GM12864 (cell line): ENCODE measurements at places on chromosomes 11 and 22.
A peak's percentile ranks its signal among the peaks of the same experiment; 100 is the strongest.

DNA sequence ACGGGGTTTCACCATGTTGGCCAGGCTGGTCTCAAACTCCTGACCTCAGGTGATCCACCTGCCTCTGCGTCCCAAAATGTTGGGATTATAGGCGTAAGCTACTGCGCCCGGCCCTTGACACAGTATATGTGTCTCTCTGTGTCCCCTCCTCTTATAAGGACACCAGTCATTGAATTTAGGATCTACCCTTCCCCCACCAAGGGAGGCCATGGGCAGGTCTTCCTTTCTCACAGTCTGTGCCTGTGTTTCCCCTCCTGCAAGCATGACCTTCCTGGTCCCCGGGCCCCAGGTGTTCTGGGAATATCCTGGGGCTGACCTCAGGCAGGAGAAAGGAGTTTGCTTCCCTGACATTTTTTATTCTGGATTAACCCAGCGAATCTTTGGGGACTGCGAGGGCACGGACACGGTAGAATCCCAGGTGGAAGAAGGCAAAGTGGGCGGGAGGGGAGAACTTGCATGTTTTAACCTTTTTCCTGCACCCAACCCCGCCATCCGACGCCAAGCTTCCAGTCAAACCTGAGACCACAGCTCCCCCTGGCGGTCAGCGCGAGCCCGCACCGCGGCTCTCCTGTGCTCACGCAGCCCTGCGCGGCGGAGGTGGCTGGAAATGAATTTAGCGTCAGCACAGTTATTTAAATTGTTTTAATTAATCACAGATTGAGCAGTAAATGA is 42.1 kb upstream of the ISX start:
- DNase-seq: no peak

DNA sequence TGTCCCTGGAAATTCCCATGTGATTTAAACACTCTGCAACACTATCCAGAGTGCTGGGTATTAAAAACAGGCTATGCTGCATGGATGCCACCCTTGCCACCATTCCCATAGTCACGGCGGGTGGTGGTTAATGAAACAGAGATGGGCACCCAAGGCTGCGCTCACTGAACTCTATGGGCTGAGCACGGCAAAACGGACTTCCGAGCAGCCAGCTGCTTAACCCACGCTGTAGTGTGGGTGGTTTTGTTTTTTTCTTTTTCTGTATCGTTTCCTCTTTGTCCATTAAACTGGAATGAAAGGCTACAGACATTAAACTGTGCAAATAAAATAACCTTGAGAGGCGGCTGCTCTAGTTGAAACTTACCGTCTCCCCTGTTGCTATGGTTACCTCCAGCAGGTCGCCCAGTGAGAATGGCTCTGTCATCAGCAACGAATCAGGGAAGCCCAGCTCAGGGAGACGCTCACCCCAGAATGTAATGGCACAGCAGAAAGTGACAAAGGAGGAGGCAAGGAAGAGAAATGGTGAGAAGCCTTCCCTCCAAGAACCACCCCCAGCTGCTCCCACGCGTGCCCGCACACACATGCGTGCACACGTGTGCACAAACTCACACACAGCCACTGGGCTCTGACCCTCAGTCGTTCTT is 102.1 kb downstream of the C11orf91 start:
- DNase-seq: no peak

DNA sequence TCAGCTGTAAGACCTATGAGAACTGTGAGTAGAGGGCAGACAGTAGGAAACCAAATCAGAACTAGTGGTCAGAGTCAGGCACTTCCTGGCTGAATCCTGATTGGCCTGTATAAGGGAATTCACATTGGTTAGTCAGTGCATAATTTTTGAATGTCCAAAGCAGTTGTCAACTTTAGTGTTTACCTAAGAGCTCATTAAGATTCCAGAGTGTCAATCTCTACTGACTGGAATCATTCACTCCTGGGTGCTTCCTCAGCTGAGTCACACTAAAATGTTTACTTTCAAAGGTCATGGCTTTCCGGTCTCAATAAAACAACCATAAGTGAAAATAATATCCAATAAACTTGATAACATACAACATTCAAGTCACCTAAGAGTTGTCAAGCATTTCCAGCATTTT is 306.1 kb downstream of the C11orf87 start:
- no peak for DNase-seq

DNA sequence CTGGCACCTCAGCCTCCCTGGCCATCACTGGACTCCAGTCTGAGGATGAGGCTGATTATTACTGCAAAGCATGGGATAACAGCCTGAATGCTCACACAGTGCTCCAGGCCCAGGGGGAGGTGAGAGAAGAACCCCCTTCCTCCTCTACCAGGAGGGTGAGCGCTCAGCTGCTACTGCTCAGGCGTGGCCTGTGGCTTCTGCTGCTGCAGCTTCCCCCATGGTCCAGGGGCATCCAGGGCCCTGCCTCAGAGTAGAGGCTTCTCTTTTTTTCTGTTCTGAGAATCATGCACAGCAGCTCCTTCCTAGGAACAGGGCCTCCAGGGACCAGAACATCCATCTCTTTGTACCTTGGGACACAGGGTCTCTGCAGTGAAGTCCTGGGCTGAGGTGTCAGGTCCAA is 83.1 kb downstream of the VPREB1 start:
- DNase-seq: no peak

DNA sequence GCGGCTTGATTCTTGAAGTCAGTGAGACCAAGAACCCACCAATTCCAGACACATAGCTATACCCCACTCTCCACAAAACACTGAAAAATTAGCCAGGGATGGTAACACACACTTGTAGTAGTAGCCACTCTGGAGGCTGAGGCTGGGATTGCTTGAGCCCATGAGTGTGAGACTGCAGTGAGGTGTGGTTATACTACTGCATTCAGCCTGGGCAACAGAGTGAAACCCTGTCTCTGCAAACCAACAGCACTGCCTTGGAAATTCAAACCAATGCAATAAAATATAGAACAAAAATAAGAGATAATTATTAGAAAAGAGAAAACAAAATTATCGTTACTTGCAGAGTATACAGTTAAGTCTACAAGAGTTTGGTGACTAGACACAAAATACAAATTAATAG is 20.2 kb upstream of the PRDM10 start:
- DNase-seq: no peak

GRCh38 chr11:65945941-65946558 is 770 bp downstream of the TSGA10IP start:
- no peak for DNase-seq

DNA sequence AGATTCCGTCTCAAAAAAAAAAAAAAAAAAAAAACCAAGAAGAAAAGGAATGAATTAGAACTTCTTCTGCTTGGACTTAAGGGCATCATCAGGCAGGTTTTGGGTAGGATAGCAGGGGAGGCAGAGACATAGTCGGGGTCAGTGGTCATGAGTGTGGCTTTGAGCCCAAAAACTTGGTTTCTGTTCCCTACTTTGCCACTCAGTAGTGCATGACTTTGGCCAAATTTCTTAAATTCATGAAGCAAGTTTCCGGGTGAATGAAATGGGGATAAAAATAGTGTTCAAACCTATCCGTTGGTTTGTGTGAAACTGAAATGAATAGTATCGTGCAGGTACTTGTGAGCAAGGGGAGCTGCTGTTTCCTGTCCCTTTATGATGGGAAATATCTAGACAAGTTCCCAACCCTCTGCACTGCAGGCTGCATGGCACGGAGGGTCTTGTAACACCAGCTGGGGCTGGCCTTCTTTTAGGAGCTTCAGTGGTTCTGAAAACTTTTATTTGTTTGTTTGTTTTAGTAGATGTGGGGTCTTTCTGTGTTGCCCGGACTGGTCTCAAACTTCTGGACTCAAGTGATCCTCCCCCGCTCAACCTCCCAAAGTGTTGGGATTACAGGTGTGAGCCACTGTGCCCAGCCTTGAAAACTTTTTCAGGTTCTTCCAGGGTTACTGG is 18.4 kb downstream of the NEAT1 start:
- peak; percentile 92 for DNase-seq

DNA sequence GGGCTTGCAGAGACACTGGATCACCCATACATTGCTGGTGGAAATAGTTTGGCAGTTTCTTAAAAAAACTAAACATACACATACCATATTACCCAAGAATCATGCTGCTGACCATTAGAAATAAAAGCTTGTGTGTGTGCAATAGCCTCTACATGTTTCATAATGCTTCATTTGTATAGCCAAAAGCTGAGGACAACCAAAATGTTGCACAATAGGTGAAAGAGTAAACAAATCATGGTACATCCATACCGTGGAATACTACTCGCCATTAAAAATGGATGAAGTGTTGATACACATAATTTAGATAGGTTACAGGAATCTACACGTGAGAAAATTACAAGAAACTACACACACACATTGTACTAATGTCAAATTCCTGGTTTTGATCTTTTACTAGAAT is 6.5 kb downstream of the KBTBD3 start:
- DNase-seq: no peak

DNA sequence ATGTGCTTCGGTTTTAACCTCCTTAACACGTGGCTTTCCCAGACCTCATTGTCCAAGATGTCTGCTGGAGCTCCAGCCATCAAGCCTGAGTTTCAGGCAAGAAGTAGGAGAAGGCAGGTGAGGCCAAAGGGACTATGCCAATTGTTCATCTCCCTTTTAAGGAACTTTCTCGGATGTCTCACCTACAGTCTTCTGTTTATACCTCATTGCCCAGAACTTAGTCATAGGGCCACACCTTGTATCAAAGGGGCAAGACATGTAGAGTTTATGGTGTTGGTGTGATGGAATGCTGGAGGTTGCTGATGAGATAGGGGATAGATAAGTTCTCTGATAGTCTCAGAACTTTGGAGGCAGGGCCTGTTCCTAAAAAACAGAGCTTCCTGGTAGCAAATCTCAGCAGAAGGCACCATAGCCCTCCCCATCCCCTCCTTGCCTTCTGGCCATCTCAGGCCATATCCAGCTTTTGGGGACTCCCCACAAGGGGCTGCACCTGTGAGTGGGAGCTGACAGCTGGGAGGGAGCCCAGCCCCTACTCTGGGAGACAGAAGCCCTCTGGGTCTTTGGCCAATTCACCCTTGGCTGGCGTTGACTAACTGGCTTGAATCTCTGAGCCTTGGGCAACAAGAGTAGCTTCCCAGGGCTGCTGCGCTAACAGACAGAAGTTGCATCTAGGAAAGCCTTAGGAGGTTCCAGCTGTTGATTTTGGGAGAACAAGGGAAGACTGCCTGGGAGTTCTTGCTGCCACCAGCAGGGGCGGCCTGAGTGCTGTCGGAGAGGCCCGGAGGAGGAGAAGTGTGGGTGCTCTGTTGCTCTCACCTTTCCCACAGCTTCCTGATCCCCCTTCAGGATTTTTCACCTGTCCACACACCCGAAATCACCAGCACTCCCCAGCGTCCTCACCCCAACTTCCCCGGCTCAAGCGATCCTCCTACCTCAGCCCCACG is 149.8 kb upstream of the THY1 start:
- DNase-seq: no peak

DNA sequence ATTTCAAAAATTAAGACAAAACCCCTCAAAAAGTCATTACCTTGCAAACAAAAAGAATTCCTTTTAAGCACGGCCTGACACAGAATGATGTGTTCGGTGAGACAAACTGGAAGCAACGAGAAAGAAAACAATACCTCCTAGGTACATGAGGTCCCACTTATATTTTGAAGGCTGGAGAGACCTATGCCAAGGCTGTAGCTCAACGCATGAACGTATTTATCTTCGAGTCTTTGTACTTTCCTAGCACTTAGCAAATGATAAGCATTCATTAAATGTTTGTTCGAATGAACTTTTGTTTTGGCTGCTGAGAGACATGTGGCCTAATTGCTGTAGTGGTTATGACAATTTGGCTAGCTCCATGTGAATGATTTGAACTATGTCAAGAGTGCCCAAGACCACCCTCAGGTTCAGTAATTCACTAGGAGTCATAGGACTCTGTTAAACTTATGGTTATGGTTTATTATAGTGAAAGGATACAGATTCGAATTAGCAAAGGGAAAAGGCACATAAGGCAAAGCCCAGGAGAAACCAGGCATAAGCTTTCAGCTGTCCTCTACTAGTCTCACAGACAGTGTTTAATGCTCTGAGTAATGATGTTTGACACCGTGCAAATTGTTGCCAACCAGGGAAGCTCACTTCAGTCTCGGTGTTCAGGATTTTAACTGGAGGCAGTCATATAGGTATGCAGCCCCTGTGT is 26.0 kb upstream of the HORMAD2 start:
- no peak for DNase-seq

- DNase-seq: no peak
These were observed 138.1 kb upstream of the RAG2 start for GRCh38 chr11:36736103-36736502.

- no peak for DNase-seq
These were observed 33.9 kb downstream of the RAB39A start for GRCh38 chr11:107962181-107962580.

GRCh38 chr11:130522284-130522961 is 74.0 kb downstream of the ADAMTS15 start:
- no peak for DNase-seq

DNA sequence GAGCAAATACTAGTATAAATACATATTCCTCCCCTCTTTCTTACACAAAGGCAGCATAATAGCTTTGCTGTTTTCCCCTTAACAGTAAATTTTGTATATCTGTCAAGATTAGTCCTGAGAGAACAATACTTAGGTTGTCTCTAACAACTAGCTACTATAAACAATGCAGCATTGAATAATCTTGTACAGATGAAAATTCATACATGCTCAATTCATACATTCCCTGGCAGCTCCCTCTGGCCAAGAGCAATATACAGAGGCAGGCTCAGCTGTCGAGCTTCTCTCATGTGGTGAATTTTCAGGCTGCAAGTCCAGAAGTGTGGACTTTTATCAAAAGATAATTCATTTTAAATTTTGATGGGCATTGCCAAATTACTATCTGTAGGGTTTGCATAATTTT is 81.2 kb upstream of the PTH start:
- DNase-seq: no peak

GRCh38 chr22:32780726-32781310 is 20.7 kb upstream of the TIMP3 start:
- DNase-seq: no peak

- DNase-seq: no peak
These were observed 2.9 kb downstream of the OR51V1 start for GRCh38 chr11:5197536-5197935.

DNA sequence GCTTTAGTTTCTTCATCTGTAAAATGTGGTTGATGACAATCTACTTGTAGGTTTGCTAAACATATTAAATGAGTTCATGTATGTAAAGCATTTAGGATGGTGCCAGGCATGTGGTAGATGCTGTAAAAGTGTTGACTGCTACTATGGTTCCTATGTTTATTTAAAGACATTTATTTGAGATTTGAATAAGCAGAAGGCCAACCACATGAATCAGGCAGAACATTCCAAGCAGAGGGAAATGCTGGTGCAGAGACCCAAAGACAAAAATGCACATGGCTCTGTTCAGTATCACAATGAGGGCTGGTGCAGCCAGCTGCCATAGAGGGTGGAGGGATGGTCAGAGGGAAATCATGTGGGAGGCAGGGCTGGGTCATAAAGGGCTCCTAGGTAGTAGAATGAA is 156.2 kb upstream of the PDGFD start:
- DNase-seq: no peak

GRCh38 chr11:68469642-68470041 is 9.1 kb downstream of the PPP6R3 start:
- DNase-seq: no peak

GRCh38 chr11:69010964-69011623 is 2.0 kb downstream of the MRGPRF start:
- no peak for DNase-seq

GRCh38 chr11:122701143-122701542 is 45.6 kb downstream of the UBASH3B start:
- DNase-seq: no peak

GRCh38 chr22:36197514-36198146 is 4.0 kb downstream of the APOL4 start:
- DNase-seq: no peak

- DNase-seq: no peak
These were observed 41.0 kb downstream of the FDX1 start for GRCh38 chr11:110470716-110471115.

- DNase-seq: no peak
These were observed 6.7 kb downstream of the TUB start for GRCh38 chr11:8087756-8088155.
